Right atrium auricular region (tissue), 2 donors: ENCODE measurements at places on chromosomes 7 and 10. TPM values are rescaled to one million over a fixed set of nuclear protein-coding genes. Genes with fewer than 3 reads are reported as not detected.
A peak's percentile ranks its signal among the peaks of the same experiment; 100 is the strongest.

- no peaks in the 10 kb centered on the region for H3K27me3 ChIP-seq
- no peak overlapping the region for H3K27ac ChIP-seq
- no peak for DNase-seq
- H3K36me3 ChIP-seq, result no peaks in the 10 kb centered on the region
Observed at GRCh38 chr7:109879287-109879828, 1211.6 kb upstream of the LRRN3 start.

DNA sequence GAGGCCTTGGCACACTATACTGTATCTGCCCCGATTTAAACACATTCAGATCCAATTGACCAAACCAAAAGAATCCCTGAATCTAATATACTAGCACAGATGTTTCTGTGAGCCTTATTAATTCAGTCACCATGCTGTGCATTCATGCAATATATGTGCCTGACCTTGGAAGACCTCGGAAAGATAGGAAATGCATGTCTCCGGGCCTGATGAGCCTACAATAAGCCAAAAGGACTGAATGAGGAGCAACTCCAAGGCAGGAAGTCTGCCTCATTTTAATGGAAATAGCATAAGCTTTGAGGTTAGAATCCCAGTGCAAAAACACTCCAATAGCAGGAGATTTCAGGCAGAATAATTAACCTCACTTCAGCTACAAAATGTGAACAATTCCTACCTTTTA is 316.7 kb downstream of the LRRTM3 start:
- DNase-seq, result no peak
- H3K27me3 ChIP-seq, result no peaks in the 10 kb centered on the region
- H3K4me3 ChIP-seq, result no peak overlapping the region
- H3K27ac ChIP-seq, result no peak overlapping the region
- H3K36me3 ChIP-seq, result no peaks in the 10 kb centered on the region

The MYO3A gene
- total RNA-seq, result not detected

DNA sequence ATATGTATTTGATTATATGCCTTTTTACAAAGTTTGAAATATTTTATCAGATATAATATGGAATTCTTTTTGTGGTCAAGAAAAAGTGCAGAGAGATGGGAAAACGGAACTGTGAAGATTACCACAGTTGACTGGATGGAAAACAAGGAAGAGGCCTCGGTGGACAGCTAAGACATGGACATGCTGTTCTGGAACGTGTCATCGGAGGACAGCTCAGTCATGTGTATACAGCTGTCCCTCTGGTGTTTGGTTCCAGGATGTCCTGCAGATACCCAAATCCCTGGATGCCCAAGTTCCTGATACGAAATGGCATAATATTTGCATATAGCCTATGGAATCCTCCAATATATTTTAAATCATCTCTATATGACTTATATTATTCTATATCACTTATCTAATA is 49.4 kb downstream of the TRIL start:
- no peak overlapping the region for H3K27ac ChIP-seq
- no peak overlapping the region for H3K4me3 ChIP-seq
- no peaks in the 10 kb centered on the region for H3K4me1 ChIP-seq
- no peaks in the 10 kb centered on the region for H3K27me3 ChIP-seq
- H3K36me3 ChIP-seq, result no peaks in the 10 kb centered on the region

DNA sequence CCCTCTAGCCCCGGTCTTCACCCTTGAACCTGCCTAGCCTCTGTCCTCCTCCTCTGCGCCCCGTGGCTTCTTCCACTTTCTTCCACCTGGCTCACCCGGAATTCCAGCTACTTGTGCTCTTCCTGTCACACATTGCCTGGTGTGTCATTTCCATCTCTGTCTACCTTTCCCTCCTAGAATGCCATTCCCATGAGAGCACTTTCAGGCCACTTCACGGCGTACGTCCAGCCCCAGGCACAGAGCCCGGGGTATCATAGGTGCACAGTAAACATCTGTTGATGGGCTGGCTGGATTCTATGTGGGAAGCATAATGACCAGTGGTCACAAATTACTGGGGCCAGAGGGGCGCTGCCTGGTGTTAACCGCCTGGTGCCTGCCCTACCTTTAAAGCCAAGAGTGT is 161.3 kb downstream of the CUX1 start:
- H3K4me1 ChIP-seq, result peaks cover 10% of the 10 kb centered on the region
- H3K27ac ChIP-seq, result no peak overlapping the region
- no peak overlapping the region for H3K4me3 ChIP-seq
- no peak for DNase-seq
- no peaks in the 10 kb centered on the region for H3K36me3 ChIP-seq

- DNase-seq, result peak; percentile 91
- peaks cover 19% of the 10 kb centered on the region for H3K4me1 ChIP-seq
- H3K27ac ChIP-seq, result peak overlapping the region; percentile 66
- peak overlapping the region; percentile 0 for H3K4me3 ChIP-seq
- H3K36me3 ChIP-seq, result no peaks in the 10 kb centered on the region
Observed at GRCh38 chr10:63798599-63799498, 277.6 kb downstream of the REEP3 start.

DNA sequence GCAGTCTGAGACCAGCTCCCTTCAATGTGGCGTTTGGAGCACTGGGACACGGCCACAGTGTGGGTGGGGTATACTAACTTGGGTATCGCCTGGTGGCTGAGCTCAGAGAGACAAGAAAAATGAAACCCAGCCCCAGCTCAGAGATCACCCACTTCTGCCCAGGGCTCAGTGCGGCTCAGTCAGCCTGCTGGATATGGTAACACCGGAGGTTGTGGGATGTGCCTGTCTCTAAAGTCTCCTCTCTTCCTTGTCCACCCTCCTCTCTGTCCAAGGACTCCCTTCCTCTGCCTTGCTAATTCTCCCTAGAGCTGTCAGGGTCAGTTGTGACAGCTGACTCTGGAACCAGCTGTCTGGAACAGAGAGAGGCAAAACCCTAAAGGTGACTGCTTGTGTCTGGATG is 149.1 kb downstream of the PTPN20 start:
- DNase-seq, result no peak
- H3K4me1 ChIP-seq, result no peaks in the 10 kb centered on the region
- no peaks in the 10 kb centered on the region for H3K36me3 ChIP-seq
- no peaks in the 10 kb centered on the region for H3K27me3 ChIP-seq

The HOXA11 gene
- not detected for total RNA-seq

DNA sequence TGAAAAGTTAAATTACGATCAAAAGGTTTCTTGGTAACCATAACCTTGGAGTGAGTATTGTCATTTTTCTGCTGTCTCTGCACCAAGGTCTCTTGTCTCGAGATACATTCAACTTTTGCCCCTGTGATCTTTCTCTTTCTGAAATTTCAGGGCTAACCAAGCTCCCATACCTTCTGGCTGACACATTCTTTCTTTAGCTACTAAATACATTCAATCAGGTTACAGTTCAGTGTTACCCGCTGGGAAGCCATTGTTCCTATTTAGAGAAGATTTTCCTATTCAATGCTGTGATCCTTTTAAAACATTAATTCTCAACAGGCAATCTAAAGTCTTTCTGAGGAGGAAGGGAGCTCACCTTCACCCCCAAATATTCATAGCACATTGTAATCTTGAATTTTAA is 22.9 kb upstream of the DMTF1 start:
- H3K4me3 ChIP-seq, result no peak overlapping the region
- H3K27me3 ChIP-seq, result no peaks in the 10 kb centered on the region
- H3K27ac ChIP-seq, result no peak overlapping the region
- no peak for DNase-seq
- H3K36me3 ChIP-seq, result no peaks in the 10 kb centered on the region
